ENCODE measurements at places on chromosomes 1 and 21.

GRCh38 chr1:35642471-35642955, 1.2 kb upstream of the PSMB2 start:
- DNase-seq, result no peak

DNA sequence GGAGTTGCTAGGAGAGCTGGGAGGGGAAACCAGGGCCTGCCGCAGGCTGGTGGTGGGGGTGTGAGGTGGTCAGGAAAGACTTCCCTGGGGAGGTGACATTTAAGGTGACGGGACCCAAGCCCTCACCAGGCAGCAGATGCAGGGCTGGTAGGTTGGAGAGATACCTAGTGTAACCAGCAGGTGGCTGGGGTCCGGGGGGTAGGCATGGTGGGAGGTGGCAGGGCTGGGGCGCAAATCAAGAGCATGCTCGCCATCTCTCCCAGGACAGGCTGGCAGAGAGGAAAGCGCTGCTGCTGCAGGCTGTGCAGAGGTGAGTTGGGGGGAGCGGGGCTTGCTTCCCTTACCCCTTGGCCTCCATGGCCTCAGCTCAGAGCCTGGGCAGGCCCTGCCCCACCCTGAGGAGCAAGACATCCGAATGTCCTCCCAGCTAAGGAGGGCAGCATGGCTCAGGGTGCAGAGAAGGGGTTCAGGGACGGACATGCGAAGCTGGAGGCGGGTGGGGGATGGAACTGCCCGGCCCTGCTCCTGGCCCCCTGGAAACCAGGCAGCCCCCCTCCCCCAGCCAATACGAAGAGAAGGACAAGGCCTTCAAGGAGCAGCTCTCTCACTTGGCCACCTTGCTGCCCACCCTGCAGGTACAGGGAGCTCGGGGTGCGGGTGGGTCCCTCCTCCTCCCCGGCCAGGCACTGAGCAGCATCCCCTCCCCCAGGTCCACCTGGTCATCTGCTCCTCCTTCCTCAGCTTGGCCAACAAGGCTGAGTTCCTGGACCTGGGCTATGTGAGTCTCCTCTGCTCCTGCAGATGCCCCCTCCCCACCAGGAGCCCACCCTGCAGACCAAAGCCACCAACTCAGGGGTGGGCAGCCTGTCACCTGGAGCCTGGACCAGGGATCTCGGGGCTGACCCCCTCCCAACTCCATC, 4.0 kb downstream of the RNF207 start:
- DNase-seq, result no peak

DNA sequence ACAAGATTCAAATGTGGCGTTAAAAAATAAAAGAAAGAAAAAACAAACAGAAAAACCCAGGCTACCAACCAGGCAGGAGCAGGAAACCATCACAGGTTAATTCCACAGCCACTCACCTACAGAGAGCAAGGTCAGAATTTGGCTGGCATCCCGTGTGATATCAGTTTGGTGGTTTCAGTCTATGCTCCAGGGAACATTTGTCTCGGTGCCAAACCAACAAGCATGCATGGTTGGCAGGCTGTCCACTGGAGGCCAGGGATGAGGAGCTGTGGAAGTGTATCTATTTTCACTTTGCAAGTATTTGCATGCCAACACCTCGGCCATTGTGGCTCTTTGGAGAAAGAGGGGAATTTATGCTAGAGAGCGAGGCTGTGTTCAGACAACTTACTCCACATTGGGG, 53.1 kb upstream of the PROX1 start:
- DNase-seq, result no peak

DNA sequence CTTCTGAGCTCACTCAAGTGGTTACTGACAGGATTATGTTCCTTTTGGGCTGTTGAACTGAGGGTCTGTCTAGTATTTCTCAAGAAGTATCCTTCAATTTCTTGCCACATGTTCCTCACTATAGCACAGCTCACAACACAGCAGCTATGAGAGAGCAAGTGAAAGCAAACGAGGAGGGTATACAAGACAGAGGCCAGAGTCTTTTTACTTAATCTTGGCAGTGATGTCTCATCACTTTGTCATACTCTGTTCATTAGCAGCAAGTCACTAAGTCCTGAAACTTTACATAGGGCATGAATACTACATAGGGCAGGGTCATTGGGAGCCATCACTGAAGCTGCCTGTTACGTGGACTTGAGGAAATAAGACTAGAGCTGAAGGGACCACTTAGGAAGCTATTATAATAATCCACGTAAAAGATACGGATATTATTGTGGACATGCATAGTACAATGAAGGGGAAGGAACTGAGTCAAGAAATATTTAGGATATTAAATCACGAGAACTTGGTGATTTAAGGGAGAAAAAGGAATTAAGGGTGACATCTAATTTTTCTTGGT, 63.7 kb downstream of the SLC30A7 start:
- no peak for DNase-seq

GRCh38 chr1:47532921-47533792, 95.3 kb downstream of the FOXD2 start:
- DNase-seq, result no peak

GRCh38 chr1:914891-915280, 8.8 kb upstream of the SAMD11 start:
- no peak for DNase-seq

DNA sequence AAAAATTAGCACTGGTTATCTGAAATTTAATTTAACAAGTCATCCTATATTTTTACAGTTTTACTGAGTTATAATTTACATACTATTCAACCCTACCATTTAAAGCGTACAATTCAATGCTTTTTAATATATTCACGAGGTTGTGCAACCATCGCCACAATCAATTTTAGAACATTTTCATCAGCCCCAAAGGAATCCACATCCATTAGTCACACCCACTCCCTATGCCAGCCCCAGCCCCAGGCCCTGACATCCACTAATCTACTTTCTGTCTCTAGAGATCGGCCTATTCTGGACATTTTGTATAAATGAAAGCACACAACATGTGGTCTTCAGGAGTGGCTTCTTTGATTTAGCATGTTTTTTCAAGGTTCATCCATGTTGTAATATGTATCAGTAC, 134.7 kb downstream of the PSMG1 start:
- DNase-seq, result no peak

DNA sequence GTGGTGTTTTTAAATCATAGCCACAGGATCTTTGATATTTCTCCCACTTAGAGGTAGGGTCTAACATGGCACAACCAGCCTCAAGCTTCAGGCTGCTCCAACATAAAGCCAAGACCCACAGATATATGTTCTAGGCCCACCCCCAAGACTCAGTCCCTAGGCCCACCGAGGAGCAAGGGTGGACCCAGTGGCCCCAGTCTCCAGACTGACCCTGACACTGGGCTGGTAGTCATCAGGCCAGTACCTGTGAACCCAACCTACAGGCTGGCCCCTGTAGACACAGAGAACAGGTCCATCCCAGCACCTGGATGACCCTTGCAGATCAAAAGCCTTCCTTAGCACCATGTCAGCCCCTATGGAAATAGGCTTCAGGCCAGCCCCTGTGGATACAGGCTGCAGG, 60.5 kb downstream of the NEGR1 start:
- no peak for DNase-seq

GRCh38 chr1:188372821-188373220, 1544.1 kb downstream of the PLA2G4A start:
- no peak for DNase-seq

GRCh38 chr1:200895801-200896530, 1.3 kb downstream of the INAVA start:
- DNase-seq, result no peak

GRCh38 chr1:36137776-36138175, 11.5 kb downstream of the TRAPPC3 start:
- no peak for DNase-seq

GRCh38 chr1:62796221-62796620, 12.3 kb downstream of the ATG4C start:
- DNase-seq, result no peak

GRCh38 chr1:184747089-184747955, 7.3 kb downstream of the EDEM3 start:
- DNase-seq, result no peak

DNA sequence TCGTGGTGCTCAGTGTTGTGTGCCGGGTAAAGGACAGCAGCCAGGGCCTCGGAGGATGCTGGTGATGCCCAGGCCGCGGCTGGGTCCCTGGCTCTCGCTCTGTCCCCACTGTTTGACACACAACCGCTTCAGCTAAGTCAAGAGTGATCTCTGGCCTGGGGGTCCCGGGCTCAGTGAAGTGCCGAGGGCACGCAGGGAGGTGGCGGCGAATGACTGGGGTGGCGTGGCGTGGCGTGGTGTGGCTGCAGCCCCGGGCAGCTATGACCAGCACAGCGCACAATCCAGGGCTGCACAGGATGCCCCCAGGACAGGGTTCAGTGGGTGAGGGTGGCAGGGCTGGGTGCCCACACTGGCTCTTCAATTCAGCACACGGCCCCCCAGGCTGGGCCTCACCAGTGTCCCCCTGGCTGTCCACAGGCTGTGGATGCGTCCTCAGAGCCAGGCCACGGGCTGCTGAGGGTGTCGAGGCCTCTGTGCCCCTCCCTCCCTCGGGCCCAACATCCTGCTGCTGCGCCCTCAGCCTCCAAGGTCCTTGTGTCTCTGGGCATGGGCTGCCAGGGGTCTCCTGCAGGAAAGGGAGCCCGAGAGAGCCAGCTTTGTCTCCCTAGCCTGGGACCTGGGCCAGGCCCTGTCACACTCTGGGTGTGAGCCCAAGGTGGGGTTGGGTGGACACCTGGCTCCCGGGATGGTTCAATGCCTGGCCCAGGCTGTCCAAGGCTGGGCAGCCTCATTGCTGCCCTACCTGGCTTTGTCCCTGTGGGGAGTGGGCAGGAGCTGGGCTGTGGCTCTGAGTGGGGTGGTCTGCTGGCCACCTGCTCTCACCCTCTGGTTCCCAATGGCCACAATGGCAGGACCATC, 12.0 kb upstream of the SKI start:
- no peak for DNase-seq

DNA sequence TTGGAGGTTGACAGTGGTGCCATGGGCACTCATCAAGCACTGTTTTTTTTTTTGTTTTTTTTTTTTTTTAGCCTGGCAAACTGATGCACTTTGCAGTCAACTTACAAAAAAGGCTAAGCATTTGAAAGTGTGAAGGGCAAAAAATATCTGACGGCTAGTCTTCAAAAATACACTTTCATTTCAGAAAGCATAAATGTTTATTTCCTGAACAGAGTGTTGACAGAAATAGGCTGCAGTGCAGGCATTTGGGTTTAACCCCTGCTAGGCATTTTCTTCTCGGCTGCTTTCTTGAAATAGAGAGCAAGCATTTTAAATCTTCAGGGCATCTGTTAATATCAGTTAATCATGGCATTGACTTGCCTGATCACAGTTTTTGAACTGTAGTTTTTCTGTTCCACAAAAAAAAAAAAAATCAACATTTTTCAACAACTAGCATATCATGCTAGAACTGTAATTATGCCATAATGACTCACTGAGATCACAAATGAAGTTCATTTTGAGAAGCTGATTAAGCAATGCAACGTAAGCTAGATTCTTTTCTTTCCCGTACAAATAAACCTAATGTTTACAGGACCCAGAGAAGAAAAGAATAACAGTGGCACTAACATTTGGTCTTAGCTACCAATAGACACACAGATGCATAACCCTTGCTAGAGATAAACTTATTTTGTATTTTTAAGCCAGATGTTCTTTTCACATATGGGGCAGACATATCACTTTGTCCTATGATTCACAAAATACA, 100.4 kb upstream of the USH2A start:
- no peak for DNase-seq

All from T follicular helper cell (primary cell).